ENCODE measurements at places on chromosomes 3 and 15.

- DNase-seq: no peak
Measured at GRCh38 chr15:51793521-51794305, 35.7 kb upstream of the TMOD3 start.

DNA sequence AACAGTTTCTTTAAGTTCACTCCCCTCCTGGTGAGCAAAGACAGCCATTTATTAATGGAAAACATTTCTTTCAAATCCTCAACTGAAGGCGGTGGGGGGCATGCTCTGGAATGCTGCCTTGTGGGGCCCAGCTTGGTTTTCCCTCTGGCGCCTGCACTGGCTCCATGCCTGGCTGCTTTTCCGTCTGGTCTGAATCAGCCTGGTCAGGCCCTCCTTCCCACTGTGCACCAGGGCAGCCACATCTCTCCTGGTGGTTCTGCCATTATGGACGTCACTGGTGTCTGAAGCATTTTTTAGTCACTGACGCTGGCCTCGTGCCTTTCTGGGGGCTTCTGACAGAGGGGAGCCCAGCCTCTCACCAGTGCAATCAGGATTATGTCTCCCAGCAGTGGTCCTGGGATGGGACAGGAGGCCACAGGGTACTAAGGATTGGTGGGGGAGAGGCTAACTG, 57.6 kb upstream of the APEH start:
- no peak for DNase-seq

- DNase-seq: no peak
Measured at GRCh38 chr3:22671848-22672247, 531.3 kb upstream of the UBE2E2 start.

- DNase-seq: no peak
Measured at GRCh38 chr3:13532631-13533030, 16.3 kb upstream of the FBLN2 start.

DNA sequence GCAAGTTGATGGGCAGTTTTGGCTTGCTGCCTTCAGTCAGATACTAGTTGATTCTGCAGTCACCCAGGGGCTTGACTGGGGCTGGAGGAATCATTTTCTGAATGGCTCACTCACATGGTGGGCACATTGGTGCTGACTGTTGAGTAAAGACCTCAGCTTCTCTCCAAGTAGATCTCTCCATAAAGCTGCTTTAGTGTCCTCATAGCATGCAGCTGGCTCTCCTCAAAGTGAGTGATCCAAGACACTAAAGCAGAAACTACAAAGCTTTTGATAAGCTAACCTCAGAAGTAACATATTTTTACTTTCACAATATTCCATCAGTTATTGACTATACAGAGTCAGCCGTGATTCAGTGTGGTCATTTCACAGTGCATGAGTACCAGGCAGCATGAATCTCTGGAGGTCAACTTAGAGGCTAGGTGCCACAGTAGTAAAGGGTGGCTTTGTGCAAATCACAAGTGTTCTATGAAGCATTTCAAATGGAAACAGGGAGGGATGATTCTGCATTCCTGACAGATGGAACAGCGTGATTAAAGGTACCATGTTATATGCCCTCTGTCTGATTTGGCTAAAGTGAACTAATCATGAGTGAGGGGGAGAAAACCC, 24.3 kb upstream of the ATP8B4 start:
- DNase-seq: no peak

DNA sequence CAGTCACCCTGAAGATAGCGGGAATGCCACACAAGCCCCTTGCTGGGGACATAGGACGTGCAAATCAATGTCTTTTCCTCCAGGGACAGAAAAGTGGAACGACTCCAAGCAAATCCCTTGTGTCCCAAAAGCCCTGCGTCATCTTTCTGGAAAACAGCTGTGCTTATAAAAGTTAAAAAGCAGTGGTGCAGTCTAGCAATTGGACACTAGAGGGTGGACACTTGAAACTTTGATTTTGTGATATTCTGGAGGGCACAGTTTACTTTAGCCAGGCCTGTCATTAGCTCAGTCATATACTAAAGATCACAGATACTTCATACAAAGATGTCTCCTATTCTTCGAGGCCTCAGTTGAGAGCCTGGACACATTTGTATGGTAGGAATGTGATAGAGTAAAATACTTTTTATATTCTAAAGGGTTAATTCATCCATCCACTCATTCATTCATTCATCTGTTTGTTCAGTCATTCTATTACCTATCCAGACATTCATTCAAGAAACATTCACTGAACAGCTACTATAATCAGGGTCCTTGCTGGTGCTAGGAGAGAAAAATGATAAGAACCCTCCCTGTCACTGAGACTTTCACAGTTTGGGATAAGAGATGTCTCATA, 63.8 kb upstream of the ANKRD34C start:
- no peak for DNase-seq

- DNase-seq: no peak
Measured at GRCh38 chr3:156211583-156211982, 91.2 kb downstream of the KCNAB1 start.

- DNase-seq: no peak
Measured at GRCh38 chr3:108509871-108510270, 525 bp downstream of the MYH15 start.

DNA sequence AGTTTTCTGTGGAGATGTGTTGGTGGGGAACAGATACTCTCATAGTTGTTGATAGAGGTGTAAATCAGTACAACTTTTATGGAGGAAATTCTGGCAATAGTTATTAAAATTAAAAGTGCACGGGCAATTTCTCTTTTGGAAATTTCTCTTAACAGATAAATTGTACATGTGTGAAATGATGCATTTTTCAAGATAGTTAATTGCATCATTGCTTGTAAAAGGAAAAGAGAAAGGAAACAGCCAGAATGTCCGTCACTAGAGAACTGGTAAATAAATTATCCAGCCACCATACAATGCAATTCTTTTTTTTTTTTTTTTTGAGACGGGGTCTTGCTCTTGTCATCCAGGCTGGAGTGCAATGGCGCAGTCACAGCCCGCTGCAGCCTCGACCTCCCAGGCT, 14.2 kb downstream of the ZNF710 start:
- no peak for DNase-seq

- no peak for DNase-seq
Measured at GRCh38 chr3:37819591-37819990, 42.1 kb upstream of the CTDSPL start.

DNA sequence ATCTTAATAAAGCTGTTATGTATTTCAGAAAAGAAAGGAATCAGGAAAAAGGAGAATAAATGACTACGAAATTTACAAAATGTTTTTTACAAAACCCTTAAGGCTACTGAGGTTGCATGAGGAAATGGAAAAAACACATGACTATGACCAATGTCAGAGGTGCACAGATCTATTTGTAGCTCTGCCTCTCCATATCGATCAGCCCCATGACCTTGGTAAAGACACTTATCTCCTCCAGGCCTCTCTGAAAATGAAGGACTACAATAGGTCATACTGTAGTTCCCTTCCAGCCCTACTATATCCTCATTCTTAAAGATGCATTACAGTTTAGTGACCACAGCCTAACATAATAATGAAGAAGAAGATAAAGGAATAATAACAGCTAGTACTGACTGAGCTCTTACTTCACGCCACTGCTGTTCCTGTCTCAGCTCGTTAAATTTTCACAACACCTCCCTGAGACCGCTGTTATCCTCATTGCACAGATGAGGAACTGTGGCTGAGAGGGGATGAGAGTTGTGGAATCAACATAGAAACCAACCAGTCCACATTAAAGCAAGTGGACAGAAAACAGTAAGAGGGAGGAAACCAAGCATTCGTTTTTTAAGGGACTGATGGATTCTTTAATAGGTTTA, 163.2 kb downstream of the MAGI1 start:
- no peak for DNase-seq

GRCh38 chr15:68353421-68354135, 76.0 kb downstream of the FEM1B start:
- no peak for DNase-seq

DNA sequence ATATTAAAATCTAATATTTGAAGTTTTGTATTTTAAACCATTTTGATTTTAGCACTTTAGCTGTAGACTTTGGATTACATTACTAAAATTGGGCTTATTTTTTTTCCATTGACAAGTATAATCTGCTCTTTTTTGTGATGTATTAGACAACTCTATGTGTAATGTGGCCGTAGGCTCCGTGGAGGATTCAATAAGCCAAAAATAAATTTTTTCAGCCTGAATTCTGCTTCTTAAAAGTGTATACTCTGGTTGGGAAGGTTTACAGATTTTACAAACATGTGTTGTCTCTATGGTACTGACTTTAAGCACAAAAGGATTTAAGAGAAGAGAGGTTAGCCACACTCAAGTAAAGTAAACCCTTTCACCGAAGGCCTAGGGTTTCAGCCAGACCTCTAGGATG, 110.8 kb downstream of the PLCL2 start:
- no peak for DNase-seq

GRCh38 chr15:35323141-35323540, 222.8 kb downstream of the DPH6 start:
- no peak for DNase-seq

GRCh38 chr3:128394033-128394432, 72.7 kb downstream of the DNAJB8 start:
- no peak for DNase-seq

GRCh38 chr15:66721954-66722353, 19.9 kb downstream of the SMAD6 start:
- no peak for DNase-seq

DNA sequence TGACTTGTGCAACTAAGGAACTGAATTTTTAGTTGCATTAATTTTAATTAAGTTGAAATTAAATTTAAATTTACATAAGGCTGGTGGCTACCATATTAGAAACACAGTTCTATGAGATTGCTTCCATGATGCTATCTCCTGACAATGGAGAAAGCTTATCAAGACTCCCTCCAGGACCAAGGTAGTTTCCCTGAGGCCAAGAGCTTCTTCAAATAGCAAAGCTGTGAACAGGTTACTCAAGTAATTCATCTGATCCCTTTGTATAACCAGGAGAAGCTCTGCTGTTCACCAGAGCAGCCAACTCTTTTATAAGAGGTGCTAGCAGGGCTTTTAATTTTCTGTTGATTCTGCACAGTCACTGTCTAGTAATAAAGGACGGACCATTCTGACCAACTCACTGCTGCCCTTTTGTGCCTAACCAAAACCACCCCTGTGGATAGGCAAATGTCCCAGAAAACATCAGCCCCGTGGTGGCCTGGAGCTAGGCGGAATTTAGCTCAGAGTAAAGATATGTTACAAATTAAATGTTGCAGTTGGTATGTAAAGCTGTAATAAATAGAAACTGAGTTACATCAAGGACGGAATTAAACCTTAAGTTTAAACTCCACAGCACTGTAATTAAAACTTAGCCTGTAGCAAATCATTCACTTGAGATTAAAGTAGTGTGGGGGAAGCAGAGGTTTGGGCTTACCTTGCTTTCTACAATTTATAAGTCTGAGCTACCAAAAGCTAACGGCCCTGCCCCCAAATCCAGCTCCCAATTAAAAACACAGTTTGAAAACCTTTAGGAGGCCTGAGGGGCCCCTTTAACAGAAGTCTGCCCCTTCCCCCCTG, 55.6 kb upstream of the LRTM1 start:
- no peak for DNase-seq

- no peak for DNase-seq
Measured at GRCh38 chr15:99155961-99156443, 51.1 kb downstream of the SYNM start.

DNA sequence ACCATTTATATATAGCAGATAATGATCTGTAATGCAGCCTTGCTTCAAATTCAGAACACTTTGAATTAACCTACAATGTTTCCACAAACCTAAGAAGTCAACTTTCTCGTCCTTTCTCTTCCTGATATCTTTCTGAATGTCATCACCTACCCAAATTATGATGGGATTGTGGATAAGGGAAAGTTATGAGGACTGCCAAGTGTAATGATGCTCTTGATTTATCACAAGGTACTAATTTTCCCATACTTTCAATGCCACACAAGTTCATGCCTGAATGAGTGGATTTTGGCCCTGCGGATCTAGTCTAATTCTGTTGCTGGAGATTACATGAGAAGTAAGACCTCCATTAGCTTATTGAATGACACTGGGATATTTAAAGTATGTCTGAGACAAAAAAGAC, 82.6 kb upstream of the NANOGP8 start:
- no peak for DNase-seq

GRCh38 chr3:96483781-96484180, 330.6 kb upstream of the EPHA6 start:
- DNase-seq: no peak

DNA sequence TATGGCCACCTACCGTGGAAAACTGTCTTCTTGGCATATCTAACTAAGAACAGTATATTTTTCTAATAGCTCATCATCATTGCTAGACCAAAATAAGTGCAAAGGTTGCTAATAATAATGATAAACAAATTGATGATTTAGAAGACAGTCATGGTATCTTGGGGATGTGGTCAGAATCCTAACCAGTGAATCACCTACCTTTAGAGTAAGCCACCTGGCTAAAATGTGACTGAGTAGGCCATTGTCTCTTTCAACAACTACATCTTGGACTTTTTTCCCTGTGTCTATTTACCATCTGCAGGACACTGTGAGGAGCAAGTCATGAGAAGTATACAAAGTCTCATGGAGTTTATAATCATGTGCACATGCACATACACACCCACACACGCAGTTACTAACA, 273.5 kb upstream of the SEMA6D start:
- no peak for DNase-seq

- DNase-seq: no peak
Measured at GRCh38 chr15:43408789-43409188, 37.9 kb downstream of the TUBGCP4 start.
